ENCODE measurements at places on chromosomes 3 and 15.

GRCh38 chr3:127747751-127748521 lies 74.4 kb downstream of the MGLL start:
- DNase-seq: no peak

DNA sequence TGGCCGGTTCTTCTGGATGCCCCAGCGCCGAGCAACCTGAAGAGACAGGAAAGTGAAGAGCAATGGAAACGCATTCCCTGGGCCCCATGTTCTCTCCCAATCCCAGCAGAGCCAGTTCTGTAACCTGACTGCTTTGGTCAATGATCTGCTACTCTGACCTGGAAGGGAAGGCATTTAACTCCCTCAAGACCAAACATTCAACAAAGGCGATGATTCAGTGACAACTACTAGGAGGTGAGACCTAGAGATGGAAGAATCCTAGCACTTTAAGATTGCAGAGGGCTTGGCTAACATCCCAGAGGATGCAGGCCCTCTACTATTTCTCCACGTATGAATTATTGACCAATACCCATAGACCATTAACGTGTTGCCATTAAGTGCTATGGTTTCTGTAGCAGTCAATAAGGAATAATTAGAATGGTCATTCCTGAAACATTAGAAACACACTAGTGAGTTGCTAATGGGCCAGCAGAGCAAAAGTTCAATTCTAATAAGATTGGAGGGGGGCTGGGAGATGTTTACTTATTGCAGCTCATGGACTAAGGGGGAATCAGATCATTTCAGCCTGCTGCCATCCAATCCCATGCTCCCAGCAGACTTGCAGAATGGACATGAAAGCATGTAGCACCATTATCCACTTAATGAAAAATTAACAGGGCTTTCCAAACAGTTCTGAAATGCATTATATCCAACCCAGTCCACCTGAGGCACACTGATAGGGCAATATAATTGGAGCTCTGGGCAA lies 56.6 kb downstream of the ETV5 start:
- DNase-seq: no peak

DNA sequence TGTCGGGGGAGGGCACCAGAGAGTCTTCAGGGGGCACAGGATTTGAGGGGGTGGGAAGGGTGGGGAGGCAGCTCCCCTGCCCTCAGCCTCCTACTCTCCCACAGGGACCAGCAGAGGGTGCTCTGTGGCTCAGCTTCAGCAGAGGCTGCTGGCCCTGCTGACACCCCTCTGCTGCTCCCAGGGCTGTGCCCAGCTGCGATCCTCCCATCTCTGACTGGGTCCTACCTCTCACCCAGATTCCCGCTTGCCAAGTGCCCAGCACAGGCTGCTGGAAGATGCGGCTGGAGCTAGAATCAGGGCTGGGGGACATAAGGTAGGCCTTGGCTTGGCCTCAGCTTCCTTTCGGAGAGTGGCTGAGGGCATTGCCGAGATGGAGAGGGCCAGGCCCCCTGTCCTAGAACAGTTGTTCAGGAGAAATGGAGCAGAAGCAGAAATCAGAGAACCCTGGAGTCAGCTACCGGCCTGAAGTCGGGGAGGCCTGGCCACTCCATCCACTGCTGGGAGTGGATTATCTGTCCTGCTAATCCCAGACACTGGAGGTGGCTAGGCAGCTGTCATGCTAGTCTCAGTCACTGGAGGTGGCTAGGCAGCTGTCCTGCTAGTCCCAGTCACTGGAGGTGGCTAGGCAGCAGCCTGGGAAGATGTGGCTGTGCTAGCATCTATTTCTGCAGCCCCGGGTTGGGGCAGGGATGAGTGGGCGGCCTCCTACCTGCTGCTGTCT lies 3.9 kb downstream of the GRM2 start:
- DNase-seq: no peak

- DNase-seq: no peak
Observed at GRCh38 chr3:175005193-175005592, 146.1 kb downstream of the NAALADL2 start.

DNA sequence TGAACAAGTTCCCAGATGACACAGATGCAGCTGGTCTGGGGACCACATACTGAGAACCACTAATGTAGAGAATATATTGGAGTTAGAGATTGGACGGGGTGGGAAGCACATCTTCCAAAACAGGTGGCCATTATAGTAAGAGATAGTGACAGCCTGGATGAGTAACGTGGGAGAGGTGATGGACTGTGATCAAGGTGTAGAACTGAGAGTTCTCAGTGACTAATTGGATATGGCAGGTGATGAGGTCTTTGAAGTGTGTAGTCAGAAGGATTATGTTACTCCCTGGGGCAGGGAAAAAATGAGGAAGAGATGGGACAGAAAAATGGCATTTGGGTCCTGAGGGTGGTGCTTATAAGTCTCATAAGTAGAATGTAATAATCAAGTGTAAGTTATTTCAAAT lies 66.6 kb downstream of the KCNMB2 start:
- DNase-seq: no peak

- DNase-seq: no peak
Observed at GRCh38 chr3:185503521-185503920, 4.7 kb upstream of the TMEM41A start.

DNA sequence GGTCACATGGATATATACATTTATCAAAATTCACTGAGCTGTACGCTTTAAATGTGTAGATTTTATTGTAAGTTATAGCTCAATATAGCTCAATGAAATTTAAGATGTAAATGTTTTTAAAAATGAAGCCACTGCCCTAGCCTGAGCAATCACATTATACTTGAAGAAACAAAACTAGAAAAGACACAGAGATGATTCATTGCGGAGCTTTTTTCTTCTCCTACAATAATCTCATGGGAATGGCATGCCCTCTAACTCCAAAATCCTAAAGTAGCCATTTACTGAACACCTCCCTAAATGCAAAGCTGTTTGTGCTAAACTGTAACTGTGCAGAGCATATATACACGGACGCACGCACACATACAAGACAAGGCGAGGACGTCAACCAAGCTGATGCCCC lies 84.2 kb downstream of the MYO9A start:
- DNase-seq: no peak

DNA sequence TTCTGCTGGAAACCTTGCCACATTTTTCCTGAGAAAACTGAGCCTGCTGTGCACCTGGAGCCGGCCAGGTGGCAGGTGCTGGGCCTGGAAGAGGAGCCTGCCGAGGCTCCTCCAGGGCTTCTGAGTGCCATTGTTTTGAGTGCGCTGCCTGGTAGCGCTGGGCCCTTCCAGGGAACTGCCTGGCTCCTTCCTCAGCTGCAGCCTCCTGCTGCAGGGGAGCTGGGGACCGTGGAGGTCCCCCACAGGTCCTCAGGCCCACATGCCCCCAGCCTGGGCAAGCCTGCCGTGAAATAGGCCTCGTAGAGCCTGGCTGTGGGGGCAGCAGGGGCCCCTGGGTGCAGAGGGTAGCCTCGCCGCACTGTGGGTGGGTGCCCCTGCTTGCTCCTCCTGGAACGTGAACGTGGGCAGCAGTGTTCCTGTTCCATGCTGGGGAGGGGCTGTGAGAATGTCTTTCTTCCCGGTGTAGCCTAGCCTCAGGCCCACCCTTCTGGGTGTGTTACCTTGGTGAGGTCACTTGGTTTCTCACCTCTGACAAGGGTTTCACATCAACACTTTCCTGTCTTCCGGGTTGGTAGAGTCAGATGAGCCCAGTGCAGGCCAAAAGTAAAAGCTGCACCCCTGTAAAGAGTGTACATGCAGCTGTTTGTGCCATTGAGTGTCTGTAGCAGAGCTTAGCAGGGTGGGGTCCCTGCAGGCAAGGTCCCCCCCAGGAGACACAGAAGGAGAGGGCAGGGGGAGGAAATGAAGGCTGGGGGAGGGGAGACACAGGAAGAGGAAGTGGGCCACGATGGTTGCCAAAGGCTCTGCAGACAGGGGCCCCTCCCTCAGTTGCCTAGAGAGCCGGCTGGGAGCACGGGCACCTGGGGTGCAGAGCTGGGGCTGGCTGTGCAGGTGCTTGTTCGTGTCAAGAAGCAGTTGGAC lies 34.5 kb downstream of the KLF13 start:
- DNase-seq: peak; percentile 71

GRCh38 chr3:57872606-57873005 lies 116.5 kb downstream of the SLMAP start:
- DNase-seq: no peak

DNA sequence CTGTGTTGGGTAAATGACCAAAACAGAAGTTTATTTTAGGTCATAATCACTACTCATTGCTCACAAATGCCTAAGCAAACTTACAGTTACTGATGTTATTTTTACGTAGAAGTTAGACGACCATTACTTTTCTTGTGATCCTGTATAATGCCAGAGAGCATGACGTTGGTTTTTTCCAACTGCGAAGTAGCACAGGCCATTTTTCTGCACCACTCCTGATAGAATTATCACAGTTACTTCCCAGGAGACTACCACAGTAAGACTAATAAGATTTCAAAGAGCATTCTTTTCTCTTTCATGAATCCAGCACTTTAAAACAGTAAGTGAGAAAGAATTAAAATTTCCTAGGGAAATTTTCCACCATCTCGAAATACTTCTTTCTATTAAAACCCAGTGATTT lies 19.8 kb downstream of the CD200 start:
- DNase-seq: no peak

DNA sequence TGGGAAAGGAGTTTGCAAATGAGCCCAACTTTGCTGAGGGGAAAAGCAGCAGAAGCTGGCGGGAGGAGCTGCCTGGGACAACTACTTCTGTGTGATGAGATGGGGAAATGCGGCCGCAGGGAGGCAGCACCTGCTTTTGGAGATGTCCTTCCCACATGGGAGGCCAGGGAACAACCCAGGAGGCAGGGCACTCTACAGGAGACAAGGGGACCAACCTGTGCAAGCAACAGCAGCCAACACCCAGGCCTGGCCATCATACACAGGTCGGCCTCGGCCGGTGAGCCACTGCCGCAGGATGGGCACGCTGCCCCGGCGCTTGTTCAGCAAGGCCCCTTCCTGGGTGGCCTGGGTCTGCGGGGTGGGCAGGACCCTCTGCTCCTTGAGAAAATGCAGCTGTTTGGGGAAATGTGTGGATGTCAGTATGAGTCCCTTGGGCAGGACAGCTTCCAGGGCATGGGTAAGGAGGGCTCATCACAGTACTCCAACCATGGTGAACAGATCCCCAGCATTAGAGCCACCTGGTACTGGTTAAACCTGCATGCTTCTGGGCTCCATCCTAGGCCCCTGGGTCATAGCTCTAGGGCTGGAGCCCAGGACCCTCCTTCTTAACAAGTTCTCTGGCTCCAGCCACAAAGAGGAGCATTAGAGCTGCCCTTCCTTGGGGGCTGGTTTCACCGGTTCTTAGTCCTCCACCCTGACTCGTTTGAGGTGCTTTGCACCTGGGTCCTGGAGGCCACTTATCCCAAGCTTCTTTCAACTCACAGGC lies 11.6 kb downstream of the EPB42 start:
- DNase-seq: no peak

DNA sequence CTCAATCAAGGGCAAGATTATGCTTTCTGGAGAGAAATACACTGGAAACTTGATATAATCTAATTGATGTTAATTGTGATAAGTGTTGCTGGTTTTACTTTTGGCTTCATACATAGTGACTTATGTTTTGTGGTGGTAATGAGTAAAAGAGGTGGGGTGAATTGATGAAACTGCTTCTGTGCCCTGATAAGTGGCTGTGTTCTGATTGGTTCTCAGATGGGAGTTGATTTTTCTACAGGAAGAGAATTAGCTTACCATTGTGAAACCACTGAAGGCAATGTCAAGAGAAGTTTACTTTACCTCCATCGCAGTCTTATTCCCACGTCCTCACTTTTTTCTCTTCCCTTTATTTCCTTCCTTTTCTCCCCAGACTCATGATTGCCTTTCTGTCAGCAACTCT lies 23.8 kb downstream of the TMEM45A start:
- DNase-seq: no peak

- no peak for DNase-seq
Observed at GRCh38 chr15:75702436-75702835, 10.2 kb downstream of the CSPG4 start.

- DNase-seq: no peak
Observed at GRCh38 chr3:98574132-98574531, 19.3 kb downstream of the CPOX start.

DNA sequence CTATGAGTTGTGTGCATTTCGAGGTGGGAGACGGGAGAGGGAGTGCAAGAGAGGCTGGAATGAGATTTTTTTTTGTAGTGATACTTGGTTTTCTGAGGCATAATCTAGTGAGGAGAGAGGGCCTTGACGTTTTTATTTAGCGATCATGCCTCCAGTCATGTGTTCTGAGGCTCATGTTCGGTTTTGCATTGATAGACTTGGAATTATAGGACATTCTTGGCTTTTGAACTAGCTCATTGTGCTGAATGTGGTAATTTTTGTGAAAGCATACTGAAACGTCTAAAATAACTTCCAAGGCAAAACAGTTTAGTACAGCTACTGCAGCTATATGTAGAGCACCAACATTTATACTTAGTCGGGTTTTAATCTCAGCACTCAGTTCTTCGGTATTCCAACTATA lies 408.1 kb downstream of the CNTN4 start:
- DNase-seq: no peak

DNA sequence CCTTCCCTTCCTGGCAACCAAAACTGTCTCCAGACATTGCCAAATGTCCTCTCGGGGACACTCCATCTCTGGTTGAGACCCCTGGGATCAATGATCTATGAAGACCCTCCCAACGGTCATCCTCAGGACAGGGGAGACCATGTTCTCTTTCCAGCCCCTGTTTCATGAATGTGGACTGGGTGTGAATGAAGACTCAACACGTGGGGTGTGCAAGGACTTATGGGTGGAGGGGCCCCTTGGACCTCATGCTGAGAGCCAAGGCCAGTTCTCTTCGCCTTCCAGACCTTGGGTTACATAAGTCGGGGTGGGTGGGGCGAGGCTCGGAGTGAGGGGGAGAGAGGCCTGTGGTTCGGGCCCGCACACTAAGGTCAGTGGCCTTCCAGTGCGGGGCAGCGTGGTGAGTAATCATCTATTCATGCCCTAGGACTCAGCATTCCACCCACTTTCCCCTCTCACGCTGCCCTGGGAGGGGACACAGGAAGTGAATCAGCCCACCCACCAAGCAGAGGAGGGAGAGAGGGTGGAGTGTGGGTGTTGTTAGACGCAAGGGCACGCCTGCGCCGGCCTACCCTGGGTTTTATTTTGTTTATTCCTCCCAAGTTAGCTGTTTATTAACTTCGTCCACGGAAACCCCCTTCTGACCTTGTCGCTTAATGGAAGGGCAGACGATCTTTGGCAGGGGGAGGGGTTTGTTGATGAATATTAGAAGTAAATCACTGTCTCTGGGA lies 6.7 kb downstream of the PAQR5 start:
- DNase-seq: no peak

Data from stimulated activated naive CD8-positive, alpha-beta T cell treated with anti-CD3 and anti-CD28 coated beads, Interleukin-15, amount 100 ng/mL, for 72 hours (primary cell).